ENCODE measurements at places on chromosomes 6 and 20.

DNA sequence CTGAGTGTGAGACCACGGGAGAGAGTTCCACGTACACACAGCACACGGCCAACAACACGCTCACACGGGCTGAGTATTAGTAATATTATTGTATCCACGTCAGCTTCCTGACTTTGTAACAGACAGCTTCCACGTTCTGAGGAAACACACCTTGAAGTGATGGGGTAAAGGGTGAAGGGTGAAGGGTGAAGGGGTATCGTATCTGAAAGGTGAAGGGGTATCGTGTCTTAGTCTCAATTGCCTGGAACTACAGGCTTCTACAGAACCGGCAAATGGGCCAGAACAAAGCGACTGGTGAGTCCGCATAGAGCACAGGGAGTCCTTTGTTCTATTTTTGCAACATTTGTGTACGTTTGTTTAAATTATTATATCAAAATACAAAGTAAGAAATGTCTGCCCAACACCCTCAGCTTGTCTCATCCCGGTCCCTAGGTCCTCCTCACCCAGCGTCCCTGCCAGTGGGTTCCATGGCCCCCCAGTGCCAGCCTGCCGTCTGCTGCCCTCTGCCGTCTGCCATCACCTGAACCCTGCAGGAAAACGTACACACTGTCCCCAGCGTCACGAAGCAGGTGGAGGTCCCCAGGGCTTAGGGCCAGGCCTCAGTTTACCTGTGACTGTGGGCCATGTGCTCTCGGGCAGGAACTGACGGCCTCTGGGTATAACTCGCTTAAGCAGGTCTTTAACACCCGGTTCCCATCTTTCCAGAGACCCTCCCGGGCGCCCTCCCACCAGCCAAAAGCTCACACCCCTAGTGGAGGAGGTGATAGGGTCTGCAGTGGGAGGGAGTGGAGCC is 4.4 kb upstream of the HELZ2 start:
- DNase-seq, result no peak

DNA sequence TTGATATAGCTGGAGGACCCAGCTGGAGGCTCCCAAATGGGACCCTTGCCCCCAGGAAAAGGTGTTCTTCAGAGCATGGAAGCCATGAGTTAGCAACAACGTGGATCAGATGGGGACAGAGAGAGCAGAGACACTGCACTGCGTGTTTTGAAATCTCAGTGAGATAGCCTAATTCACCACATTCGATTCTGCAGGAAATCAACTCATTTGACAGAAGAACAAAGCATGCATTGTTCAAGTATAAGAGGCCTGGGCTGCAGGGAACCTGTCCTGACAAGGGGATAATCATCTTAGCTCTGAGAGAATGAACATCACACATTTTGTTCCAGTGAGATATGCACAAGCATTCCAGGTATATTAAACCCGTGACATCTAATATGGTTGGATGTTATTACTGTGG is 450.2 kb downstream of the CDH26 start:
- no peak for DNase-seq

- no peak for DNase-seq
Measured at GRCh38 chr6:155270561-155271091, 6.8 kb downstream of the CLDN20 start.

DNA sequence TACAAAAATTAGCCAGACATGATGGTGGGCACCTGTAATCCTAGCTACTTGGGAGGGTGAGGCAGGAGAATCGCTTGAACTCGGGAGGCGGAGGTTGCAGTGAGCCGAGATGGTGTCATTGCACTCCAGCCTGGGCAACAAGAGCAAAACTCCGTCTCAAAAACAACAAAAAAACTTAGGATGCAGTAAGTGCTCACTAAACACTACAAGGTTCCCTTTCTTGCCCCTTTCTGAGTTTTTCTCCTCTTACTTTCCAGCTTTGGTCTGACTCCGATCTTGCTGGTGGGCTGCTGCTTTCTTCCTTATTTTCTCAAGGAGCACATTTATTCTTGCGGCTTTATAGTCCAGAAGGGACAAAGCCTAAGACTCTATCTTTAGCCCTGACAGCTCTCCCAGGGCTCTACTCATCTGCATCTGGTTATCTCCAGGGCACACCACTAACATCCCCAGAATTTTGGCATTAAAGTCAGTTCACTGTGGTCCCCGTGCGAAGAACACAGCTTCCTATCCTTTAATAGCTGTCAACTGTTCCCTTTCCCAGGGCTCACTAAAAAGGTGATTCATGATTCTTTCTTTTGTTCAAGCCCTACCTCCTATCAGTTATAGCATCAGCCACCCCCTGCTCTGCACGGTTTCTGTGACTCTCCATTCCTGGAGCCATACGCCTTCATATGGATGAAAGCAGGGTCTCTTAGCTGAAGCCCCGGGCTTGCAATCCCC is 17.1 kb upstream of the RPN2 start:
- DNase-seq, result no peak

- DNase-seq, result no peak
Measured at GRCh38 chr6:51466427-51466826, 621.0 kb downstream of the PKHD1 start.

GRCh38 chr6:11493974-11494373 is 43.6 kb upstream of the TMEM170B start:
- DNase-seq, result no peak

All from stimulated activated CD8-positive, alpha-beta memory T cell treated with anti-CD3 and anti-CD28 coated beads, Interleukin-2, amount 100 ng/mL, for 1 hour (primary cell).